ENCODE measurements at places on chromosomes 5 and 9.

DNA sequence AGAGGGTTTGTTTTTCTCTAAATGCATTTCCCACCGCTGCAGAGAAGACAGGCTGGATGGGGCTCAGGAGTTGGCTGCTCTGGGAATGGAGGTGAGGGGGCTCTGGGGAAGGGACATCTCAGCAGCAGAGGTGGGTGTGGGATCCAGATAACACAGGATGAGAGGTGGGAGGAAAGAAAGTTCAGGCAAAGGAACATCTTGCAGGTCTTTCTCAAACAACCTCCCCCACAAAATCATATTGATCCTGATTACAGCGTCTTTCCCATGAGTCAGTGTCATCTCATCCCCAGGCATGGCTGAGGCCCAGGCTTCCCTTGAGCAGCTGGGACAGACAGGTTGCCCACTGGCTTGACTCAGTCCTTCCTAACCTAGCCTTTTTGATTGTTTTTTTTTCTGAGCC is 11.3 kb upstream of the ACSL6 start:
- DNase-seq, result no peak

- DNase-seq, result no peak
These were observed 760 bp downstream of the ALDH1B1 start for GRCh38 chr9:38393128-38393796.

GRCh38 chr5:53884417-53884816 is 324.0 kb downstream of the NDUFS4 start:
- DNase-seq, result no peak

GRCh38 chr5:156640691-156641241 is 209.3 kb upstream of the PPP1R2B start:
- DNase-seq, result no peak

GRCh38 chr5:176541338-176542134 is 4.3 kb upstream of the RNF44 start:
- peak; percentile 37 for DNase-seq

GRCh38 chr9:76414661-76415060 is 20.4 kb upstream of the RFK start:
- no peak for DNase-seq

- DNase-seq, result no peak
These were observed 25.6 kb downstream of the PDE8B start for GRCh38 chr5:77235846-77236721.

GRCh38 chr9:114417511-114417910 is 29.7 kb upstream of the AKNA start:
- no peak for DNase-seq

DNA sequence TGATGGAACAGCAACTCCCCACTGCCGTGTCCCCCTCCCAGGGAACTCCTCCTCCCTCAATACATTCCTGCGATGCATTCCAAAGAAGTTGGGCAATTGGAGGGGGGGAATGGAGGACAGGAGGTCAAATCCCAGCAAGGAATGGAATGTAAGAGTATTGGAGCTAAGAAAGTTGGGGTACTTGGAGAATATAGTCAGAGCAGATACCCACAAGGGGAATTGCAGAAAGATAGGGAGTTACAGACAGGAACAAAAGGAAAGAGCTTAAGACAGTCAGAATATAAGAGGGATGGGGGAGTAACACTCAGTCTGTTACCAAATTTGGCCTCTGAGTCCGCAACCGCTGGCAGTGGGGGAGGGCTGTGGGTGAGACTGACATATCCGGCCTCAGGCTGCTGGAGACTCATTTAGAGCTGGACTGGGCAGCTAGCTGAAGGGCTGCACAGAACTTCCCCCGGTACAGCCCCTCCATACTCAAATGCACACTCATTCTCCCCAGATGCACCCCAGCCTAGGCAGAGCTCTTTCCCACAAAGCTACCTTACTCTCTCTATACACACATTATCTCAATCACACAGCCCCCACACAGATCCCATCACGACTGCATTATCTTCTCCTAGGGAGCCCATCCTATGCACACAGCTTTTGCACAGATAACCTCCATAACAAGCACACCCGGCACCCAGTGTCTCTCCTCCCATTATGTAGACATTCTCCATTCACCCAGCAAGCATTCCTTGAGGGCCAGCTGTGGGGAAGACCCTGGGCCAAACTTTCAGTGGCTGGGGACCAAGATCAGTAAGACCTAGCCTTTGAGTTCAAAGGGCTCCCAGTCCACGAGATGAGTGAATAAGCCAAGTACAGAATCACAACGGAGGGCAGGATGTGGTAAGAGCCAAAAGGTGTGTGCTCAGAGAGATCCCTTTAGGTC is 3.7 kb downstream of the TLN1 start:
- DNase-seq, result no peak

DNA sequence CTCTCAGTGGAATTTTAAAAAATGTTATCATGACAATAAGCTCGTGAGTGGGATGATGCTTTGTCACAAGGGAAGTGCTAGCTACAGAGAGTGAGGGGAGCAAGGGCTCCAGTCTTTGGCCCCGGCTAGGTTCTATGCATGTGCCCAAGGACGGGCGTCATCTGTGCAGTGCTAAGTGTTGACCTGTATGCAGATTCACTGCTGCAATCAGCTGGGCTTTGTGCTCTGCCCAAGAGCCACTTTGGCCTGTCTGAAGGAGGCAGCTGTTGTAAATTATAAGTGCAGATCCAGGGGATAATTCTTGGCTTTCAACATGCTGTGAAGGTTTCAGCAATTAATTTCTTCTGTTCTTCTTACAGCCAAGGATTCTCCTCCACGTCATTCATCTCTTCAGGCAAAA is 268.6 kb downstream of the PSAT1 start:
- no peak for DNase-seq

DNA sequence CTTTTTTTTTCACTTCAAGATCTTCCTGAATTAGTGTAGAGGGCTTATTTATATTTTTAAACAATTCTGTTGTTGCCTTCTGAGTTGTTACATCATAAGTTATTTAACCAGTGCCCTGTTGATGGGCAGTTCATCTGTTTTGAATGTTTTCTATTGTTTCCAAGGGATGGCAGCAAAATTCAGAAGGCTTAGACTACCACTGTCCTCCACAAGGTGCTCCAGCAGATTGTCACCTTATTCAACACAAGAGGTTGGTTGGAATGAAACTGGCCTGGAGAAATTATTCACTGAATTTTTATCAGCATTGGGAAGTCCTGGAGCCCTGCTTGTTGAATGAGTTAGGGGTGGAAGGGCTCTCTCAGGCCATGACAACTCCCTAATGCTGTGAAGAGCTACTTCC is 1.3 kb upstream of the KLHL9 start:
- no peak for DNase-seq

DNA sequence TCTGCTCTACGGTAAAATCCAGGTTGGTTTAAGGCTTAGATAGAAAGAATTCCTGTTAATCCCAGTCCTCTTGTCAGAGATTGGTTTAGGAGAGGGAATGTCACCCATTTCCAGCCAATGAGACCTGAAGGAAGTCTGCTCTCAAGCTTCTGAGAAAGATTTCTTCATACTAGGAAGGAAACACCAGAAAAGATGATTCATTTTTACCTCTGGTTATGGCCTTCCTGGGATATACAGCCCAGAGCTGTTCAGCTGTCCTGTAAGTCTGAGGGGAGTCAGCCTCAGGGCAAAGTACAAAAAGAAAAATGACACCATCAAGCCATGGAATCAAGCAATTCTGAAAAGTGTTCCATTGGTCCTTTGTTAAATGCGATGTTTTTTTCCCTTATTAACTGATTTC is 18.6 kb upstream of the CFAP95 start:
- DNase-seq, result no peak

GRCh38 chr5:146466521-146467349 is 19.6 kb downstream of the TCERG1 start:
- DNase-seq, result no peak

- DNase-seq, result no peak
These were observed 255.6 kb downstream of the NSG2 start for GRCh38 chr5:174300941-174301761.

- no peak for DNase-seq
These were observed 106.2 kb downstream of the SEMA5A start for GRCh38 chr5:9439531-9440292.

DNA sequence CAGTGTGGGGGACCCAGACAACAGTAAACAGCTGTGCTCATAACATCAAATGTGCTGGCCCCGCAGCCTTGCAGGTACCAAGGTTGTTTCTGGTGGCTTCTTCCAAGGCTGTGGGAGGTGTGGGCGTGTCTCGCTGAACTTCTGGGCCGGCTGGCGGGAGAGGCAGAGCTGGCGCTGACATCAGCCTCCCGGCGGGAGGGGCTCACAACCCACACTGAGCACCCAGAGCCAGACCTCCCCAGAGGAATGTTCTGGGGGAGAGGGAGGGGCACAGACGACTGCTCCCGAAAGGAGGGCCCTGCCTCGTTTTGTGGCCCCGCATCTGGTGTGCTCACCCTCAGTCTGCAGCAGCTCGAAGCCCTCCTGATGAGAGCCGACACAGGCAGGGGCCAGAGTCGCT is 6.9 kb upstream of the SLC12A7 start:
- DNase-seq, result no peak

DNA sequence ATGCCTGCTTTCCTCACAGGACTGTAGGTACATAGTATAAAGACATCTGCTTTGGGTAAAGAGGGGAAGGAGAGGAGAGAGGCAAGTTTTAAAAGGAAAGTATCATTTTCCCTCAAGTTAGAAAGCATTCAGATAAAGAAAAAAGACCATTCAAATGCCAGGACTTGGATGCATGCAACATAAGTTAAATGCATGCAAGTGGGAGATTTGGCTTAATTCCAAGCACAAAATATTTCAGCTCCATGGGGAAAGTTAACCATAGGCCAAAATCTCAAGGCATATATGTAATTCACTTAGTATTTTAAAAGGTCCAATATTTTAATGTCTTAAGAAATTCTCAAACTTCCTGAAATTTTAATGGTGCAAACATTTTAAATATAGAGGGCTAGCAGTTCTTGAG is 36.4 kb downstream of the POU5F2 start:
- no peak for DNase-seq

- no peak for DNase-seq
These were observed 12.1 kb downstream of the MELK start for GRCh38 chr9:36584620-36585460.

- DNase-seq, result no peak
These were observed 705 bp downstream of the SEPTIN8 start for GRCh38 chr5:132776131-132776937.

DNA sequence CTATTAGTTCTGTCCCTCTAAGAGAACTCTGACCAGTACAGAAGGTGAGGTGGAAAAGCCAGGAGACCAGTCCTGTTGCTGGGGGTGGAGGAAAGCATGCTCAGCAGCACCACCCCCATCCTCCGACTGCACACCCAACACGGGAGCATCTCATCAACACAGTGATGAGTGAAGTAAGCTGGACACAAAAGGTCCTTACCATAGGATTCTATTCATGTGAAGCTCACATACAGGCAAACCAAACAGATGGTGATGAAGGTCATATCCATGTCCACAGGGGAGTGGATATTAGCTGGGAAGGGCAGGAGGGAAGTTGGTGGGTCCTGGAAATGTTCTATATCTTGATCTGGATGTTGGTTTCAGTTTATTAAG is 14.8 kb upstream of the MARCHF6 start:
- no peak for DNase-seq

DNA sequence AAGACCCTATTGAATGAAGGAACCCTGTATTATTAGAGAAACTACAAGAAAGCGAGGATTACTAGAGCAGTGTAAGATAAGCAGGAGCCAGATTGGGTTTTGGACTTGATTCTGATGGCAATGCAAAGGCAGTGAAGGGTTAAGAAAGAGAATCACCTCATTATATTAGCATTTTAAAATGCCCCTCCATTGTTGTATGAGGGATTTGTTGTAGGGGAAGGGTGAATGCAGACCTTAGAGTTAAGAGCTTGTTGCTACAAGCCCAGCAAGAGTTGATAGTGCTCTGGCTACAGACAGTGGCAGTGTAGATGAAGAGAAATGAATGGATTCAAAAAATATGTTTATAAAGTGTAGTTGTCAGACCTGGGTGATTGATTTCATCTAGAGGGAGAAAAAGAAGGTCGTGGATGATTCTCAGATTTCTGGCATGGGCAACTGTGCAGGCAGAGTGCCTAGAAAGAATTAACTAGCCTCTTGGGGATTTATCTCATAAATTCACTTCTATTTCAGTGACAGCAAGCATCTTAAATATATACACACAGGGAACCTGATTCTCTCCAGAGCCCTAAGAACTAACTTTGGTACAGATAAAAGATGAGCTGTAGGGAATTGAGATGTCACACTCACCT is 344.8 kb downstream of the ARRDC3 start:
- no peak for DNase-seq

- no peak for DNase-seq
These were observed 39.4 kb upstream of the ERCC6L2 start for GRCh38 chr9:95836072-95836471.

GRCh38 chr5:135105105-135105484 is 71.1 kb upstream of the PITX1 start:
- no peak for DNase-seq

GRCh38 chr5:82244854-82245635 is 33.1 kb downstream of the RPS23 start:
- no peak for DNase-seq

GRCh38 chr9:96084331-96084734 is 208.8 kb downstream of the ERCC6L2 start:
- DNase-seq, result no peak
